ENCODE measurements at places on chromosomes 6 and 20.

DNA sequence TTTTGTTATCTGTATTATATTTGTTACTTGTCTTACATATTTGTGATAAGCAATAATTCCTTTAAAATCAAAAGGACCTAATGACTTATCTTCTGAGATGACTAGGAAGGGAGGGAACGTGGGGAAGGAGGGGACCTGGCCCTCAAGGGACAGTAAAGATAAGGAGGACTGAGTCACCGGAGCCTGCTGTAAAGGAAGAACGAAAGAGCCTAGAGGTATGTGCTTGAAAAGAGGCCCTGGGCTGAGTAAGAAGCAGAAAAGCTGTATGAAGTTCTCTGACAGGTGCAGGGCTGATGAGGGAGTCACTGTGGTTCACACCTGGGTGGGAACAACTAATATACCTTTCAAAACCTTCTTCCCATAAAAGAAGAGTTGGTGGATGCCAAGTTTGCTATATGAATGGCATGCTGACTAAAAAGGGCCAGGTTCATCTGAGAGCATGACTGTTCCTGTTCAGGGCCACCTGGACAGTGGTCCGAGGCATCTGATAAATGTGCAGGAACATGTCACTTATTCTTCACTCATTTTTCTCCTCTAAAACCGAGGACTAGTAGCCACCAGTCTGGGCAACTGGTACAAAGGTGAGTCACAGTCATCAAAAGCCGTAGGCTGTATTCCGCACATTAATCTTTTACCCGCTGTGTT lies 111.3 kb downstream of the TNFAIP3 start:
- DNase-seq: no peak

DNA sequence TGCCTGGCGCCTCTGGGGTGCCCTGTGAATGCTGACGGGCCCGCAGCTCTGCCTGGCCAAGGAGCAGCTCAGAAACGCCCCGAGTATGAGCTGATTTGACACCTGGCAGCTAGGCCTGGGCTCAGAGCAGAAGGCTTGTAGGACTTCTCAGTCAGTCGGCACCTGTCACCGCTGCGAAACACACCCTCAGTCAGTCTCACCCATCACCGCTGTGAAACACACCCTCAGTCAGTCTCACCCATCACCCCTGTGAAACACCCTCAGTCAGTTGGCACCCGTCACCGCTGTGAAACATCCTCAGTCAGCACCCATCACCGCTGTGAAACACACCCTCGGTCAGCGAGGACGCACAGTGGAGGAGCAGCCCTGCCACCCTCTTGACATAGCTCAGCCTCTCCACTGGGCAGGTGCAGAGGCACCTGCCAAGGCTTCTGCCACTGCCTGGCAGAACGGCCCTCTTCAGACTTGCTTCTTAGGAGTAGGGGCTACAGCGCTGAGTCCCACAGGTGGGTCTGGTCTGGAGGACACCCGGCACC lies 109.0 kb downstream of the PSMB1 start:
- no peak for DNase-seq

- no peak for DNase-seq
These were observed 586.3 kb downstream of the HTR1B start for GRCh38 chr6:76876922-76877553.

DNA sequence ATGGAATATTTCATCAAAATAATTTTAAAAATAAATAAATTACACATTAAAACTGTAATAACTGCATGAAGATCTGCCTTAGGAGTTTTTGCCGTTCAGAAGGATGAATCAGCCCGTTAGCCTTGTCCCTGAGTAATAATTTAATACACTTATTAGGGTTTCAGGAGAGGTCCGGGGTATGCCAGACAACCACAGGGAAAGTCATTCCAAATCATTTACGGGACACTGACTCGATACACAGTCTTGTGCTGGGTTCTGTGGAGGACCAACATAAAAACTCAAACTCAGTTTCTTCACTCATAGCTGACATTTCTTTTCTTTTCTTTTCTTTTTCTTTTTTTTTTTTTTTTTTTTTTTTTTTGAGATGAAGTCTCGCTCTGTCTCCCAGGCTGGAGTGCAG lies 735 bp upstream of the LY6G6F start:
- no peak for DNase-seq

GRCh38 chr6:165845493-165845892 lies 182.5 kb upstream of the PDE10A start:
- no peak for DNase-seq

GRCh38 chr20:51647674-51648570 lies 105.4 kb upstream of the NFATC2 start:
- no peak for DNase-seq

GRCh38 chr6:6931071-6932025 lies 176.4 kb upstream of the RREB1 start:
- DNase-seq: no peak

GRCh38 chr20:23021951-23022350 lies 13.2 kb upstream of the SSTR4 start:
- no peak for DNase-seq

- no peak for DNase-seq
These were observed 4.0 kb upstream of the GID8 start for GRCh38 chr20:62933966-62934365.

DNA sequence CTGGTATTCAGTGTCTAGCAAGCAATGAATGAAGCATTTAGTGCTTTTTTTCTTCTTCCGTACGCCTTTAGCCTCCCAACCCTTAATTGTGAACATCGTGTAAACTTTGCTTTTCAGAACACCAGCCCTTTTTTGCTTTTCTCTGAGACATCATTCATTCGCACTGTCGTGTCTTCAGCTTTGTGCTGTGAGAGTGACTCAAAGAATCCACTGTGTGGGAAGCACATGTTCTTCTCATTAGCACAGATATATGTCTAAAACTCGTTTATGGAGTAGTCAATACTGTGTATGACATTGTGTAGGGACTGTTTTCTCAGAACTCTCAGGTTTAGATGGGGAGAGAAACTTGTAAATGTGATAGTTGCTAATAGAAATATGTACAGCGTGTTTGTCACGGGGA lies 279.1 kb downstream of the FARS2 start:
- no peak for DNase-seq

GRCh38 chr6:160226118-160226591 lies 32.5 kb downstream of the SLC22A2 start:
- DNase-seq: no peak

DNA sequence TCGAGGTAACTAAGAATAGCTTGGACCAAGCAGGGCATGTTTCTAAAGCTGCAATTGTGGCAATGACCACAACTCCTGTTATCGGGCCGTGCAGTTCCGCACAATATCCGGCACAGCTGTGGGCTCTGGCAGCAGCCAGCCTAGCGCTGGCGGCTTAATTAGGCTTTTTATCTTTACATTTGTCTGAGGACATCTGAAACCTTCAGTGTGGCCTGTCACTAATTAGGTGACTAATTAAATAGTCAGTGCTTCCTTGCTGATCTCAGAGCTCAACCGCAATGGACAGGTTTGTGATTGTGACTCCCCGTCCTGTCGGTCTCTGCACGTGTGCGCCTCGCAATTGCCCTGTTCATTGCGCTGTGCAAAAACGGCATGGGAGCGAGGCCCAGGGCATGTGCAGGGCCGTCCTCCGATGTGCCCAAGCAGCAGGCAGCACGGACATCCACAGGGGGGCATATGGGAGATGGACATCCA lies 134.8 kb upstream of the INSM1 start:
- DNase-seq: no peak

DNA sequence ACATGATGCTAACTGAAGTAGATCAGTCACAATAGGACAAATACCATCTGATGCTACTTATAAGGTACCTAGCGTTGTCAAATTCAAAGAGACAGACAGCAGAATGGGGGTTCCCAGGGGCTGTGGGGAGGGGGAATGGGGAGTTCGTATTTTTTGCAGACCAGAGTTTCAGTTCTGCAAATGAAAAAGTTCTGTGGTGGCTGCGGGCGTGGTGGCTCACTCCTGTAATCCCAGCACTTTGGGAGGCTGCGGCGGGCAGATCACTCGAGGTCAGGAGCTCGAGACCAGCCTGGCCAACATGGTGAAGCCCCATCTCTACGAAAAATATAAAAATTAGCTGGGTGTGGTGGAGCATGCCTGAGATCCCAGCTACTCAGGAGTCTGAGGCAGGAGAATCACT lies 68.1 kb downstream of the SLC22A23 start:
- DNase-seq: no peak

- no peak for DNase-seq
These were observed 32.7 kb upstream of the MAP7 start for GRCh38 chr6:136582711-136583471.

DNA sequence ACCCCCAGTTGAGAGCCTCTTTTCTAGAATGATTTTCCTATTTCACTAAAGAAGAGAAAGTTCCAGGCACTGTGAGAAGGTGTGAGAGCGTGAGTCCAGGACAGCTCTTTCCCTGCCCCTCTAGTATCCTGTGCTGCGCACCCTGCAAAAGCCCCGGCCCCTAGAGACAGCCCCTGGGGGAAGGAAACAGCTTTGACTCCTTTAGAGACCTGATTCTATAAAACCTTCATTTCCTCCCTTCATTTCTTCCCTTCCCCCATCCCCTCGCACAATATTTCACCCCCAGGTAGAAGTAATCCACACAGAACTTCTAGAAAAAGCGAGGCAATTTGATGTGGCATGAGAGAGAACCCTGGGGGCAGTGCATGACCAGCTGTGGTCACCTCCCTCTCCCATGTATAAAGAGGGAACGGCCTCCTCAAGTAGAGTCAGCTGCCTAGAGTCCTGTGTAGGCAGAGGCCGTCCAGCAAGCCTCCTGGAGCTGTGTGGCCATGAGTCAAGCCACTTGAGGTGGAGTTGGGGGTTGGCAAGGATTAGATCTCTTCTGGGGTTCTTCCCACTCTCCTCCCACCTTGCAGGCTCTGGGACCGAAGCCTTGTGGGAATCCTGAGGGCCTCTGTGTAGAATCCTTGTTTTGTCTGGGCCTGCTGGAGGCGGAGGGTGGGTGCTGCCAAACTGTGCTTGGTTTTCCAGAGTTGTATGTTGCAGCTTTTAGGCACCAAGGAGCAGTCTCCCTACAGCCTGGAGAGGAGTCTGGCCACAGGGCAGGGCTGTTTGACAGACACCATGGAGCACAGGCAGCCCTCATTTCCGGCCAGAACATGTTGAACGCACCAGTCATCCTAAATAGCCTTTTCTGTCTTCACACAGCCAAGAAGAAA lies 41.7 kb downstream of the CHMP4B start:
- DNase-seq: no peak

DNA sequence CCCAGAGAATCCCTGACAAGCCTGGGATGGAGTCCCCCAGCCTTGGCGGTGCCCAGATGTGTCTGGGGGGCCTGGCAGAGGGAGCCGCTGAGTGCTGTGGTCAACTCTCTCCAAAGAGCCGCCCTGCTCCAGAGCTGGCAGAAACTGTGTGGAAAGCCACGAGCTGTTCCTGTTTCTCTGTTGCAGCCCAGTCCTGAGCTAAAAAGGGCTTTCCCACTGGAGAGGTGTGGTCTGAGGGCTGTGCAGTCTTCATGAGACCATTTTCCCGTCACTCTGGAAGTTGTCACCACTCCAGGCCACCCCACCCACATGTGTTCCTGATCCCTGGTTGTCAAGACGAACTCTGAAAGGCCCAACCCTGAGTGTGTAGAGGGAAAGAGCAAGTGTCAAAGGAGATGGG lies 99.7 kb upstream of the KCNK16 start:
- no peak for DNase-seq

DNA sequence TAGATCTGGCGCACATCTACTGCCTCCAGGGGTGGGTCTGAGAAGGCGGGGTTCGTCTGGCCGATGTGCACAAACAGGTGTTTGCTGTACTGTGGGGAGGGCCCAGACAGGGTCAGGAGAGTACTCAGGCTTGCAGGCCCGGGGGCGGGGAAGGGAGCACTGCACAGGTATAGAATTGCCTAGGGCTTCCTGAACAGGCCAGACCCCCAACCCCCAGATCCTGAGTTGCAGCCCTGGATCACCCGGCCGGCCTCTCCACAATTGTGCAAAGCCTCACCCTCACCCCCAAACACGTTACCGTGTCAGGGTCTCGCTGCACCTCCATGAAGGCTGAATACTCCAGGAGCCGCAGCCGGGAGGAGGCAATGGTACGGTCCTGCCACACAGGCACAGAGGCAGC lies 7.8 kb downstream of the RPL10A start:
- no peak for DNase-seq

DNA sequence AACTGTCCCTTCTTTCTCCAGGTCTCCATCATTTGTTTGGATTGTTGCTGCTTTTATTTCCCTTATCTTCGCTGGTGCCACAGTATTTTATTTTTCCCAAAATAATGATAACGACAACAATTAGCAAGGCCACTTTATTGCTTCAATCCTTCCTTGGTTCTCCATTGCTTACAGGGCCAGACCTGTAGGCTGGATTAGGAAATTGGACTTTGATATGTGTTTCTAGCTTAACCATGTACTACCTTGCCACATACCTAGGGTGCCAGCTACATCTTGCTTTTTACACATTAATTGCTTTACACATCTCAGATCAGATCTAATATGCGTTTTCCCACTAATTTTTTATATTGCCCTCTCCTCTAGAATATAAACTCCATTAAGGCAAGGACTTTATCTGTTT lies 195.4 kb downstream of the HIVEP2 start:
- DNase-seq: no peak

DNA sequence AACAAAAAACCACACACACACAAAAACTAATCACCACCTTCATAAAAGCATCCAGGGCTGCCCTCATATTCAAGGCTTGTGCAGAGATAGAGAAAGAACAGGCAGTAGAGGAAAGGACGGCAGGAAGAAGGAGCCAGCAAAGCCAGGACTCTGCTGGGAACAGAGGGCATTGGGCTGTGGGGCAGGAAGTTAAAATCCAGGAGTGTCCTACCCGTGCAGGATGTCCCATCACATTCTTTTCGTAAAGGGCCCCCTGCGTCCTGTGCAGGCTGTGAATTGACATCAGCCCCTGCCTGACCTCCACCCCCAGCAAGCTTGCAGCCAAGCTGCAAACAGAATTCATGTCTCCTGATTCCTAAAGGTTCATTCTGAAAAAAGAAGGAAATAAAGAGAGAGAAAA lies 96.4 kb upstream of the AKAP12 start:
- DNase-seq: no peak

DNA sequence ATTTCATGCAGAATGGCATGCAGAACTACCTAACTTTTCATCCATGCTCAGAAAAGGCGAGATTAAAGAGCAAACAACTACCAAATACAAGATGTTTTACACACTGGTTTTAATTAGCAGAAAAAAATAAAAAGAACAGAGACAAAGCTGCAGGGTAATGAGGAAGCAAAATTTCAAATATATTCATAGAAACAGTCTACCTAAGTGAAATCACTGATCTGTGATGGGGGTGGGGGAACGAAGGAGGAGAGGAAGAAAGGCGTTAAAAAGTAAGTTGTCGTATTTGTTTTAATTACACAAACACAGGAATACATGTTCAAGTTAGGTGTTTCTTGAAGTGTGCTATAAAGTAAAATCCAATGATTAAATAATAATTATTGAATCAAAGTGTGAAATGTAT lies 42.1 kb downstream of the MAP3K7 start:
- DNase-seq: no peak

- DNase-seq: no peak
These were observed 9.0 kb upstream of the NCOA6 start for GRCh38 chr20:34834459-34834893.

Measured in activated naive CD4-positive, alpha-beta T cell (primary cell).